ENCODE measurements at places on chromosomes 3 and 15.

GRCh38 chr3:71974786-71975185 lies 189.8 kb upstream of the PROK2 start:
- DNase-seq = no peak

- no peak for DNase-seq
Measured at GRCh38 chr15:51260202-51260601, 78.2 kb downstream of the CYP19A1 start.

DNA sequence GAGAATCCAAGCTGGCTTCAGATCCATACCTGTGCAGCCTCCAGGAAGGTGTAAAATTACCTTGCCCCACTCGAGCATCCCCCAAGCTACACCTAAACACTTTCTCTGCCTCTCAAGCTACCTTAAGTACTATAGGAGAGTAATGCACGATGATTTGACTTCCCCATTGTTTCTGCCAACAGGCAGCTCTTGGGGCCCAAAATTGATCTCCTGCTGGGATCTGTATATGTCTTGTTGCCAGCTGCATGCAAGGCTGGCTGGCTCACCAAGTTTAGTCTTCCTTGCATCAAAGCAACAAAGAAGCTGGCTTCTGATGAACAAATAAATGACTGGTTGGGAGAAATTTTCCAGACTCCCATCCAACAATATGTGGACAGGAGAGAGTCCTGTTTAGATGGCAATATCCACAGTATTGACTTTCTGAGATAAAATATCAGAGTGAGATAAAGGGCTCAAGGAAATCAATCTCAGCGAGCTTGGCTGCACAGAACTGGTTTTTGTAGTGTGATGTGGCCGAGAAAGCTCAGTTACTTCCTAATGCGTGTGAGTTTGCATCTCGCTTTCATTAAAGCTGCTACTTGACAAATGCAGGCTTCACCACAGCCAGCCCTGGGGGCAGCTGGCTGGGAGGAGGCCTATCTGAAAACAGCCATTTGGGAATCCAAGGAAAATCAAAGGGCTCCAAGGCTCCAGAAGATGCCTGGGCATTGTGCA lies 140.7 kb downstream of the MINAR1 start:
- DNase-seq = no peak

DNA sequence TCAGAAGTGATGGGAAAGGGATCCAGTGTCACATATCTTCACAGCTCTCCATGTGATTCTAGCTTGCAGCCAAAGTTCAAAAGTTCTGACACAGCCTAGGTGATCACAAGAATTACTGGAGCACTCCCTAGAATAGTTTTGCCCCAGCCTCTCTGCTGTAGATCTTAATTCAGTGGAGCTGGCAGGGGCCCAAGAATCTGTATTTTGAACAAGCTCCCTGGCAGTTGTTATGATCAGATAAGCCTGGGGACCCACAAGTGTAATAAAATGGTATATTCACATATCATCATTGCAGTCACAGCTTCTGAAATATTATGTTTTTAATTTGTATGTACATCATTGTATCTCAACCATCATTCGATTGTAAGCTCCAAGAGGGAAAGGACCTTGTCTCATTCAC lies 62.3 kb downstream of the NOX5 start:
- no peak for DNase-seq

DNA sequence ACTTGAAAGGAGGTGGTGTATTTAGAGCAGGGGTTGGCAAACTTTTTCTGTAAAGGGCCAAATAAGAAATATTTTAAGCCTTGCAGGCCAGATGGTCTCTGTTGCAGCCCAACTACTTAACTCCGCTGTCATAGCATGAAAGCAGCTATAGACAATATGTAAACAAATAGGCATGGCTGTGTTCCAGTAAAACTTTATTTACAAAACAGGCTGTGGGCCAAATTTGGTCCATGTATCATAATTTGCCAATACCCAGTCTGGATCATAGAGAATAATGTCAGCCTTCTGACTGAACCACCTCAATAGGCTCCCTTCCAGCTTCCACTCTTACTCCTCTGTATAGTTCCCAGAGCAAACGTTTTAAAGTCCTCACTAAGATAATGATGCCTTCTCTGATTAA lies 638.8 kb upstream of the CFAP20DC start:
- DNase-seq = no peak

DNA sequence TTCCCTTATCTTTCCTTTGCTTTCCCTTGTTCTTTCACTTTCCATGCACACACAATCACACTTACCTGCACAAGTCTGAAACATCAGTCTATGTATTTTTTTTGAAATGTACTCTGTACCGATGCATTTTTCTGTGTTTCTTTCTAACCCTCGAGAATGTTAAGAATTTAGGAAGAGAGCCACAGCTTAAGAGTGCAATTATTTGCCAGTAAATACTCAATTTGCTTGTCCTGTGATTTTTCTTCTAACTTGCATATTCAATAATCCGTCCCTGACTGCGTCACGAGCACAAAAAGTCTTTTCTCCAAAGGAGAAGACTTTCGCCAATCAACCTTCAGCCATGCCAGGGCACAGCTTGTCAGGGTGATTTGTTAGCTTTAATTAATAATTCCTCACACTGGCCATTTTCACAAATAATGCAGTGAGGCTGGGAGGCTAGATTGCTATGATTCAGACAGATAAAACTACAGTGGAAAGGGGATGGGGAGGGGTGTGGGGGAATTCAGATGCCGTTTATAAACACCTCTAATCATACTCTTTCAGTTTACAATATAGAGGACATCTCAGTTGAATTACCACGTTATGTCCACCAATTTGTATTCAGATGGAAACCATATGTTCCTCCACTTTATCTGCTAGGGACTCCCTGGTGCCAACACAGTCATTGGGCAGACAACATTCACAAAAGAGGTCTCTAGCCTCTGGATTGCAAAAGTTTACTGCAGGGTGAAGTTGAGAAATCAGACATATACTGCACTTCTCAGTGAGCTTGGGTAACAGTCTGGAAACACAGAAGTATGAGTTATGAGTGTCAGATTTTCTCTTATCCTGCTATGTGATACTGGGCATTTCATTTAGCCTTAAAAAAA lies 388.0 kb downstream of the ZBTB20 start:
- no peak for DNase-seq

DNA sequence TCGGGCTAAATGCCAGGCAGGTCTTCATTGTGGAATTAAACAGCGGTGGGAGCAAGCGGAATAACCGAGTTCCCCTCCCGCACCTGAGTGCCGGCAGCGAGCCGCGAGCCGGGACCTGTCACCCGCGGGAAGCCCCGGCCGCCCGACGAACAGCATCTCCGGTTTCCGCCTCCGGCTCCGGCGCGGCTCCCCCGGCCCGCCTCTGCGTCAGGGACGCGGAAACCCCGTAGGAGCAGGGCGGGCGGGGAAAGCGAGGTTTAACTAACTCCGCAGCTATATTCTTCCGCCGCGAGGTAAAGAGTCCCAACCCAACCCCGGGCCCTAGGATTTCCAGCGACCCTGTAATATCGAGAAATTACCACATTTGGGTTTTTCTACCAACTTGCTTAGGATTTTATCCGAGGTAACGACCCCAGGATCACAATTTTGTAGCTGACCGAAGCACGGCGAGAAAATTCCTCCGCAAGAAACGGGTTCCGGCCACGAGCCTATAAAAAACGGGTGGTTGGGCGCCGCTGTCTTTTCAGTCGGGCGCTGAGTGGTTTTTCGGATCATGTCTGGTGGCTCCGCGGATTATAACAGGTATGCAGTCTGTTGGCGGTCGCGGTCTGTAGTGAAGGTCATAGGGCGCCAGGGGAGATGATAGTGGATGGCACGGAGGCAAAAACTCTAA lies at the start of gene EIF4A2:
Gene EIF4A2 (plus strand): TSS at position 520 of the 673 bp plus-strand sequence. CDS start 34 bp downstream, at position 554.
- peak; percentile 82 for DNase-seq

- DNase-seq = no peak
Measured at GRCh38 chr15:83289160-83289559, 4.7 kb upstream of the BNC1 start.

Data from activated gamma-delta T cell treated with anti-CD3 and anti-CD28 coated beads, Interleukin-2, amount 50 U/mL, for 16 hours (primary cell).